Activated T-cell treated with anti-CD3 and anti-CD28 coated beads, Interleukin-2, amount 50 U/mL, for 4 hours (primary cell): ENCODE measurements at places on chromosomes 2 and 18. TPM values are rescaled to one million over a fixed set of nuclear protein-coding genes. Genes with fewer than 3 reads are reported as not detected.

DNA sequence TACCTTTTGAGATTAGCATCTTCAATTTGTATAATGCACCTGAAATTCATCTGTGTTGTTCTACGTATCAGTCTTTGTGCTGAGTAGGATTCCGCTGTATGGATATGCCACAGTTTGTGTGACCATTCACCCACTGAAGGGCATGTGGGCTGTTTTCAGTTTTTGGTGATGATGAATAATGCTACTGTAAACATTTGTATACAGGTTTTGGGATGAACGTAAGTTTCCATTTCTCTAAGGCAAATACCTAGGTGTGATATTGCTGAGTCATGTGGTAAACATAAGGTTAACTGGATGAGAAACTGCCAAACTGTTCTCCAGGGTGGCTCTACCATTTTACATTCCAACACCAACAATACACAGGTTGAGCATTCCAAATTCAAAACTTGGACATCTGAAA lies 35.1 kb downstream of the CABYR start:
- DNase-seq: no peak

- DNase-seq: no peak
These were observed 102.7 kb downstream of the TWIST2 start for GRCh38 chr2:238950551-238950950.

GRCh38 chr18:25805323-25805722 lies 285.1 kb downstream of the SS18 start:
- DNase-seq: no peak

- DNase-seq: no peak
These were observed 422.5 kb downstream of the LPIN1 start for GRCh38 chr2:12168791-12169388.

Gene PRKAG3
- not detected for total RNA-seq

Gene C1QL2
- total RNA-seq: not detected

GRCh38 chr18:9578306-9578705 lies 36.1 kb downstream of the PPP4R1 start:
- no peak for DNase-seq

DNA sequence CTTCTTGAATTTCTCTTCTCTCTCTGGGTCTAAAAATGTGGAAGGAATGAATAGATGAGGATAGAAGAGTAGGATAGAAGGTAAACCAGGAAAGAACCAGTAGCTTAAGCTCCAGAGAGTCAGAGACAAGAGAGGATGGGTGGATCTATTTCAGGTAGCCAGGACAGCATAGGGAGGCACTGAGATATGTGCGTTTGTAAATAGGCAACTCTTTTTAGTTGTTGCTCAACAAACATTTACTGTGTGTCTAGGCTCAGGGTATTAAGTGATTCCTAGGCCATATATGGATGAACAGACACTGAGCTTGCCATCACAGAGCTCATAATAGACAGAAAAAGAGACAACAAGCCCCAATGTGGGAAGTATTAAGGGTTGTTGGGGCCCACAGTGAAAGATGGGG lies 160.5 kb downstream of the NAPG start:
- no peak for DNase-seq
